ENCODE measurements at places on chromosomes 16 and 17.

DNA sequence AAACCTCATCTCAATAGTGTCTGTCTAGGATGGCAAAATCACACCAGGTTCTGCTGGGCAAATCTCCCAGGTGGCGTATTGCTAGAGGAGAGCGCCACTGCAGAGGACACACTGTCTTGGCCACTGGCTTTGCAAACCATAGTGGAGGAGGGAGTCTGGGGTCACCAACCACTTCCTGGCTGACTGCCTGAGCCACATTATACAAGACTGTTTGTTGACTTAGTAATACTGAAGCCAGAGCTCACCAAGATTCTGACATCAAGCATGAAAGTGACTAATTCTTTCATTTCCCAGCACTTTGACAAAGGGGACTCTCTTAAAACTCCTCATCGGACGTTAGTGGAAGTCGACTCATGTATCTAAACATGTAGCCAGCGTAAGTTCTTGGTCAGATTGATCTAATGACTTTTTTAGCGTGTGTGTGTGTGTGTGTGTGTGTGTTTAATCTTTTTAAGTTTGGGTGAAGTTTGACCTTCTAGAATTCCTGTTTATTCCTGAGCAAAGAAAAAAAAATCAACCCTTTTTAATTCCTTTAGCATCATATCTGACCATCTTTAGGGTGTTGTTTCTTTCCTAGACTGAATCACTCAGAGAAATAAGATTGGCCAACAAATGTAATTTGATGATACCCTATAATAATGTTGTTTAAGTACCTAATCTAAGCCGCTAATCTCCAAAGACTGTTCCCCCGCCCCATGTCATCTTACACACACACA, 13.7 kb downstream of the PITPNC1 start:
- DNase-seq, result peak; percentile 87

DNA sequence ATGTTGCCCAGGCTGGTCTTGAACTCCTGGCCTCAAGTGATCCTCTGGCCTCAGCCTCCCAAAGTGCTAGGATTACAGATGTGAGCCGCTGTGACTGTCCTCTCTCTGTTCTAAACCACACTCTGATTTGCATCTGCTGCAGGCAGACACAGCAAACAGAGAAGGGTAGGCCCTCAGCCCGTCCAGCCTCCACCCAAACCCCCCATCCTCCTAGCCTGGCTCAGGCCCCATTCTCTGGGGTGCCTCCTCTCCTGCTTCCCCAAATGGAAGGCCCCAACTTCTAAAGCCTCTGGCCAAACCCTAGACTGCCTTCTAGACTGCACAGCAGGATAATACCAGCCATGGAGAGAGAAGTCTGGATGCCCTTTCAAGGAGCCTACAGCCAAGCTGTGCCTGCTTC, 4.1 kb upstream of the GFAP start:
- DNase-seq, result no peak

DNA sequence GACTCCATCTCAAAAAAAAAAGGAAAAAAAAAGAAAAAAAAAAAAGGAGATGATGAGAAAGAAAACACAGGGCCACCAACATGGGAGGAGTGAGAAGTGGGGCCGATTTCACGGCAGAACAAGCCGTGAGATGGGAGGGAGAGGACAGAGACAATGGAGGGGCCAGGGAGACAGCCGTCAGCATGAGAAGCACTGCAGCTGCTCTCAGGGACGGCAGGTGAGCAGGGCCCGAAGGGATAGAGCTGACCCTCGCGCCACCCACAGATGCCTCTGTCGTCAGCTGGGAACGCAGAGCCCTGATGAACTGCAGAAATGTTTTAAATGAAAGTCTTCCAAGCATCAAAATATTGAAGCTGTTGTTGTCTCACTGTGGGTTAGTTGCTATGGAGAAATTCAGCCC, 20.3 kb downstream of the PITPNM3 start:
- no peak for DNase-seq

DNA sequence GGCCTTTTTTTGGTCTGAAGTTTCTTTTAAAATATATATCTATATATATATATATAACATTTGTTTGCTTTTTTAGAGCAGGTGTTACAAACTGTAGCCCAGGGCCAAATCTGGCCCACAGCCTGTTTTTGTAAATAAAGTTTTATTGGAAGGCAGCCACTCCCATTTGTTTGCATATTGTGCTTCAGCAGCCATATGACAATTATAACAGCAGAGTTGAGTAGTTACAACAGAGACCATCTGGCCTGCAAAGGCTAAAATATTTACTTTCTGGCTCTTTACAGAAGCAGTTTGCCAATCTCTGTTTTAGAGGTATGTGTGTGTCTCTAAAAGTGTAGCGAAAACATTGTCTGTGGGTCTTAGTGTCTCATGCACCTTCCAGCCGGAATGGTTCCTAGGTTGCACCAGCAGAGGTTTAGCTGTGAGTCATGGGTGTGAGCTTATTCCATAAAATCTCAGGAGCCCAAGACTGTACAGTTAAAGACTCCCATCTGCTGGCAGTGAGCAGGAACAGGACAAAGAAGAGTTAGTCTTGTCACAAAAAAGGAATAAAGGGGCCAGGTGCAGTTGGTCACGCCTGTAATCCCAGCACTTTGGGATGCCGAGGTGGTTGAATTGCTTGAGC, 23.8 kb downstream of the LCMT1 start:
- peak; percentile 43 for DNase-seq

GRCh38 chr17:7476494-7476893, 2.9 kb downstream of the ZBTB4 start:
- DNase-seq, result peak; percentile 39

DNA sequence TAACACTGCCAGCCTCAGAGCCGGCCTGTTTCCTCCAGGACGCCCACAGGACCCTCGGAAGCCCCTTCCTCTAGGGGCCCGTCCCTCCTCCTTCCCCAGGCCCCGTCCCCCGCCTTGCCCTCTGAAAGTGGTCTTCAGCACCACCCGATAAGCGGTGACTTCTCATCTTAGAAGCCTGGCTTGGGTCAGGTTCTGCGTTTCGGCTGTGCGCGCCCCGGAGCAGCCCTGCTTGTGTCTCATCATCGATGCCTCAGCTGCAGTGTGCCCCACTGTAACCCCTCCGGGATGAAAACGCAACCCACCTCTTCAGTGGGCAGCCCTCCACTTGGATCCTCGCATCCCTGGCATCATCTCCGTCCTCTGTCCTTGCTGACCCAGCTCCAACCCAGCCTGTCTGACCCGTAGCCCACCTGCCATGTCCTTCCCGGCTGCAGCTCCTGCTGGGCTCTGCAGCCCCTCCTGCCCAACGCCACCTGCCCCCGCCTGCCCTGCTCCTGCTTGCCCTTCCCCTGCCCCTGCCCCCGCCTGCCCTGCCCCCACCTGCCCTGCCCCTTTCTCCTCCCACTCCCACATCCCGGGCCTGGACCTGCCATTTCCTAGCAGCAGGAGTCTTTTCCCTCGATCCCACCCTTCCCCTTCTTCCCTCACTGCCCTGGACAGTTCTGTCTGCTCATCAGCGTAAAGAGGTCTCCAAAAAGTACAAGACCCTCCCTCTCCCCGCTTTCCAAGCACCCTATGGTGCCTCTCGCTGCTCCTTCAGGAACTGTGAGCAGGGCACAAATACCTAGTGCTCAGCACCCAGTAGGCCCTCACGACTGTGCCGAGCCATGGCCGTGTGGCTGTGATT, 112.5 kb upstream of the CHMP6 start:
- no peak for DNase-seq

GRCh38 chr17:52147431-52147830, 11.1 kb downstream of the CA10 start:
- DNase-seq, result no peak

DNA sequence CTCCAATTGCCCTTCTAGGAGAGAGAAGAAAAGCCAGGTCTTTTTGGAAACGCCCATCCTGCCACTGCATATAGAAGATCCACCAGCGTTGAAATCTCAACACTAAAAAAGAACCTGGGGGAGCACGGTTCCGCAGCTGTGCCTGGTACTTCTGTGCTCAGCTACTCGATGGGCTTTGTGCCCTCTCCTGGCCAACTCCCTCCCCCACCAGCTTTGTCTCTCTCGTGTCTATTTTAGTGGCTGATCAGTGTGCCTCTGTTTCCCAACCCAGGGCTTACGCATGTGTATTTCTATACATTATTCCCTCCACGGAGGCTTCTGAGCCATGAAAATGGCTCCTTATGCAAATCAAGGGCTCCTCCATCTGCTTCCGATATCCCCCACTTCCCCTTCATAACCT, 83.5 kb downstream of the RBFOX3 start:
- no peak for DNase-seq

GRCh38 chr17:41695954-41696757, 7.5 kb downstream of the EIF1 start:
- DNase-seq, result peak; percentile 80

GRCh38 chr17:13337864-13338371, 263.8 kb downstream of the HS3ST3A1 start:
- peak; percentile 73 for DNase-seq

- DNase-seq, result no peak
Observed at GRCh38 chr17:29731589-29731929, 108.8 kb upstream of the CORO6 start.

DNA sequence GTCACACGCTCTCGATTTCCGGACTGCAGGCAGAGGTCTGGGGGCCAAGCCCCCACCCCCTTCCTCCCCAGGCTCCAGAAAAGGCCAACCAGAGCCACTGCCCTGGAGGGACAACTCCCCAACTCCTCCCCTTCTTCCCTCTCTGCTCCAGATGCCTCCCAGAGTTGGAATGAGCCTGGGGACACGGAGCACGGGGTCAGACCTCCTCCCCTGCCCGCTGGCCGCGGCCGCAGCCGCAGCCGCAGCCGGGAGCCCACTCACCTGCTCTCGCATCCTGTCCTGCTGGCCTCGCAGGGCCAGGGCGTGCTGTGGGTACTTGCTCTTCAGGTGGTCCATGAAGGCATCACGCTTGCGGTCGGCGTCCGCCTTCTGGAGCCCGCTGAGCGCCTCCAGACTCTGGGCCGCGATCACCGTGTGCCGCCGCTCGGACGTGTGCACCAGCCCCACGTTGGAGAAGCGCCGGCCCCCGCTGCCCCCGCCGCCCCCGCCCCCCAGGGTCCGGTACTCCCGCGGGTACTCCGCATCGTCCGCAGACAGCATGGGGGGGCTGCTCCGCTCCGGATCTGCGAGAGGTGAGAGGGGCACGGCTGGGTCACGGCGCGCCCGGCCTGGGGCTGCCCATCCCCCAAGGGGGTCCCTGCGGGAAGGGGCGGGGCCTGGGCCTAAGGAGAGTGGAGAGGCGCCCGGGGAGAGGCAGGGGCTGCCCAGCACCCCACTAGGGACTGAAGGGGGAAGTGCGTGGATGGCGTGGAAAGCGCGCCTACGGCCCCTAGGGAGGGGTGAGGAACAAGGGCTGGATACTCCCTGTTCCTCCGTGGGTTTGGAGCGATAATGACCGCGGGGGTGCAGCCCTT, 27.3 kb downstream of the SRCIN1 start:
- DNase-seq, result no peak

- DNase-seq, result no peak
Observed at GRCh38 chr17:18173740-18174139, 9.9 kb upstream of the ALKBH5 start.

DNA sequence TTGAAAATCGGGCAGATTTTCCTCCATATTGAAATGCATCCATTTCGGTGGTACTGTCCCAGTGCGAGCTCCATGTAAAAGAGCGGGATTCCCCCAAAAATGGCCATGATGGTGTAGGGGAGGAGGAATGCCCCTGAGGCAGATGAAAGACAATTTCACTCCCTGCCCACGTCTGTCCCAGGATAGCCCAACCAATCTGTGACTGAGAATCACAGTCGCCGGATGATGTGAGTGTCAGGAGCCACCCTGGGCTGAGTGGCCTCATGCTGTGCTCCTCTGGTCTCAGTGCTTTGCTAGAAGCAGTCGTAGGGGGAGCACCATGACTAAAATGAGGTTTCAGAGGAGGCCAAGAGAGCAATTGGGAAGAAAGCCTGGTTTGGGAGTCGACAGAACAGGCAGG, 16.7 kb downstream of the SLC6A4 start:
- DNase-seq, result no peak

GRCh38 chr16:16032271-16032979, 83.0 kb downstream of the ABCC1 start:
- no peak for DNase-seq

- peak; percentile 96 for DNase-seq
Observed at GRCh38 chr17:35245196-35245486, 2.3 kb downstream of the SLFN5 start.

DNA sequence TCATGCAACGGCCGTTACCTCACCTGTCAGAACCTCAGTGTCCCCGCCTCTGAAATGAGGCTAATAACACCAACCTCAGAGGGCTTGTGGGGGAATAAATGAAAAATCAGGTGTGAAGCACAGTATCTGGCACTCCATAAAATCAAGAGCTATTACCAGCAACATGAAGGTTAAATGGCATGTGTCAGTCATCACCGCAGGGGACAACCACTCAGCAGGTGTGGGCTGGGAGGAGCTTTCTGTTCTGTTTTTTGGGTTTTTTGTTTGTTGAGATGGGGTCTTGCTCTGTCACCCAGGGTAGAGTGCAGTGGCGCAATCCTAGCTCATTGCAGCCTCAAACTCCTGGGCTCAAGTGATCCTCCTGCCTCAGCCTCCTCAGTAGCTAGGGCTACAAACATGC, 16.8 kb upstream of the KRT19 start:
- no peak for DNase-seq

GRCh38 chr16:75309899-75310430, 58.5 kb upstream of the BCAR1 start:
- DNase-seq, result no peak

- DNase-seq, result no peak
Observed at GRCh38 chr16:5430598-5430997, 333.0 kb upstream of the EEF2KMT start.

DNA sequence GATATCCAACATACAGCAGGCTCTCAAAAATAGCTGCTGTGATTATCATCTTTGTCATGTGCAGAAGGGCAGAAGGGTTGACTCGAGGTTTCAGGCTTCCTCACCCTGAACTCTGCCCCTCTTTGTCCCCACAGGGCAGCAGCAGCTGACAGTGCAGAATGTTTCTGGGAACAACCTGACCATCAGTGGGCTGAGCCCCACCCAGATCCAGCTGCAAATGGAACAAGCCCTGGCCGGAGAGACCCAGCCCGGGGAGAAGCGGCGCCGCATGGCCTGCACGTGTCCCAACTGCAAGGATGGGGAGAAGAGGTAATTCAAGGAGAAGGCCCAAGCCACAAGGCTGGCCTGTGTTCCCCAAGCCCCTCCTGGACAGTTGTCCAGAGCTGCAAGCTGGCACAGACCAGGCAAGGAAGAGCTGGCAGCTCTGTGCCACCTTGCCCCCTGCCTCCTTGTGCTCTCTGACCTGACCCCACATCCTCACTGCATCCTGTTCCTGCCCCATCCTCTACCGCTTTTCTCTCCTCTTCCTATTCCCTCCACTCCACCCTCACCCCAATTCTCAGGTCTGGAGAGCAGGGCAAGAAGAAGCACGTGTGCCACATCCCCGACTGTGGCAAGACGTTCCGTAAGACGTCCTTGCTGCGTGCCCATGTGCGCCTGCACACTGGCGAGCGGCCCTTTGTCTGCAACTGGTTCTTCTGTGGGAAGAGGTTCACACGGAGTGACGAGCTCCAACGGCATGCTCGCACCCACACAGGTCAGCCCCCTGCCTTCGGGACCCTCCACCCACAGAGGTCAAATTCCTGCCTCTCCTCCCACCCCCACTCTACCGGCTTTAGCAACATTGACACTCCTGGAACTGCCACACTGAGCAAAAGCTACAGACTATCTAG, 16.3 kb upstream of the PNPO start:
- no peak for DNase-seq

- DNase-seq, result peak; percentile 96
Observed at GRCh38 chr16:70694088-70694867, 8.4 kb upstream of the MTSS2 start.

- no peak for DNase-seq
Observed at GRCh38 chr17:54277868-54278267, 455.1 kb downstream of the KIF2B start.

Data from AG10803 (cell line).